ENCODE measurements at places on chromosomes 7 and 10.

DNA sequence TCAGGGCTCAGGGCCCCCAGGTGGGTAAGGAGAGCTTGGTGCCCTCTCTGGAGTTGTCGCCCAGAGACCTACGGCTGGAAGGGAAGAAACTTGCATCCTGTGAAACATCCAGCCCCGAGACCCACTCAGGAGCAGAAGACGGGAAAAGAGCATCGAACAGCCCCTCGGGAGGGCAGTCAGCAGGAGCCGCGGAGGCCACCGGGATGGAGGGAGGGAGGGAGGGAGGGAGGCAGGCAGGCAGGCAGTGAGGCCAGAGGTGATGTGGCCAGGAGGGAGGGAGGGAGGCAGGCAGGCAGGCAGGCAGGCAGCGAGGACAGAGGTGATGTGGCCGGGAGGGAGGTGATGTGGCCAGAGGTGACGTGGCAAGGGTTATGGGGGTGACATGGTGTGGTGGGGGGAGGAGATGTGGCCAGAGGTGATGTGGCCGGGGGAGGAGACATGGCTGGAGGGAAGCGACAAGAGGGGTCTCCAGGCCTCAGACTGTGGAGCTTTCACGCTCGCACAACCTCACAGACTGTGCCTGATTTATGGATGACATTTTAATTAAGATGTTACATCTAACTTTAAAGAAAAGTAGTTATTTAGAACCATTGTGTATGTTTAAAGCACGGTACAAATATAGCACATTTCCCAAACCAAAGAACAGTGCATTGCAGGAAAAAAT, 141.1 kb downstream of the DIP2C start:
- DNase-seq: no peak

DNA sequence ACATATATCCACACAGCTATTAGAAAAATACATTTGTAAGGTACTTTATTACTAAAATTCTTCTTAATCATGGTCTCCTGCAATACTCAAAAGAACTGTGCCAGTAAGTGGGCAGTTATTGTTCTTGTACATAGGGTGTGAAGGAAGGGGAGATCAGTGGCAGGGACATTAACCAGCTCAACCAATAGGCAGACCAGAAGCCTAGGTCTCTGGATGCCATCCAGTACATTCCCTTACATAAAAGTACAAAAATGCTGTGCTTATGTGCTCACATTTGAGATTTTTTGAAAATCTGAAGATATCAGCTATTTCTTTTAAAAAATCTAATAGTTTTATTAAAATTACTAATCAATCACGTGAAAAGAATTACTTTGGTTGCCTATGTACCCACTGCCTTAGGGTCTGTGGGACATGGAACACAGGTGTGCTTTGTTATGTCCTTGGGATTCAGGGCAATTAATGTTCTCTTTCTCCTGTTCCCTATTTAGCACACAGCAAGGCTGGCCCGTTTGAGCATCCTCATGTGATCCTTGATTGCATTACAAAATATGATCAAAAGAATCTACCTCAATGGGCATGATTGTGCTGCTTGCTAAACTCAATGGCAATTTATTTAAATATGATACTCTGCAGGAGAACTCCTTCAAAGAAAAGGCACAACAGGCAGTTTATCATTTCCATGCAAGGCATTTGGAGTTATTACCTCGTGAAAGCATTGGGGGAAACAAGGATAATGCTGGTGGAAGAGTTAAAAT, 22.7 kb downstream of the TWIST1 start:
- DNase-seq: no peak

GRCh38 chr7:95749044-95749443, 23.3 kb upstream of the DYNC1I1 start:
- no peak for DNase-seq

DNA sequence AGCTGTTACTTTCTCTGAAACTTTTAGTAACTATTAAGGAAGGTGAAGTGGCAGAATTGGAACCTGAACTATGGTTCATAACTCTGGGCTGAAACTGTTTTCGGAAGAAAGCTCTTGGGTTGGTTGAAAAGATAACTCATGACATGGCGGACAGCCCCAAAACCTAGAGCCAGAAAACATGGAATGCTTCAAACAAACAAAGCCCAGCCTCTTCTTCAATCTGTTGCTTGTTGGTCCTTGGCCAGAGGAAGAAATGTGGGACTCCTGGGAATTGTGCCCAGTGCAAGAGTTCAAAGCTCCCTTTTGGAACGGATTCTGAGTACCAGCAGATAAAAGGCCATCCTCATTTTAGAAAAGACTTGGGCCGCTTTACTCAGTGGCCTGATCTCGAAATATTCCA, 52.9 kb upstream of the CACNB2 start:
- no peak for DNase-seq

DNA sequence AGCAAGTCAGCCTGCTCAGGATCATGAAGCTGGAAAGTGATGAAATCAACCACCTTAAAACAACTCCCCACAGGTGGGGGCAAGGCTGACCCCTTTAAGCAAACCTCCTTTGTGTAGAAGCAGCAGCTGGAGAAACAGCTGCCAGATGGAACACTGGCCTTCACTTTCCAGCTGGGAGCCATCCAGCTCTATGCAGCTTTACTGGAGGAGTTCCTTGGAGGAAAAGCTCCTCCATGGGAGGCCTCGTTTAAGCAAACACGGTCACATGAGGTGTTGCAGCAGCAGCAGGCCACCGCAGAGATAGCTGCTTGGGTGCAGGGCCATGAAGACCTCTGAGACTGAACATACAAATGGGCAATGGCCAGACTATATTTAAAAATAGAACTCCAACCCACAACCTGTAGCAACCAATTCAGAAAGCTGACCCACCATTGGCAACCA, 13.0 kb upstream of the DLG5 start:
- no peak for DNase-seq

- no peak for DNase-seq
These were observed 804 bp downstream of the FRAT1 start for GRCh38 chr10:97319671-97320479.

GRCh38 chr10:61673360-61673759, 10.6 kb downstream of the CABCOCO1 start:
- no peak for DNase-seq

GRCh38 chr7:14258441-14258840, 269.0 kb upstream of the ETV1 start:
- DNase-seq: no peak

DNA sequence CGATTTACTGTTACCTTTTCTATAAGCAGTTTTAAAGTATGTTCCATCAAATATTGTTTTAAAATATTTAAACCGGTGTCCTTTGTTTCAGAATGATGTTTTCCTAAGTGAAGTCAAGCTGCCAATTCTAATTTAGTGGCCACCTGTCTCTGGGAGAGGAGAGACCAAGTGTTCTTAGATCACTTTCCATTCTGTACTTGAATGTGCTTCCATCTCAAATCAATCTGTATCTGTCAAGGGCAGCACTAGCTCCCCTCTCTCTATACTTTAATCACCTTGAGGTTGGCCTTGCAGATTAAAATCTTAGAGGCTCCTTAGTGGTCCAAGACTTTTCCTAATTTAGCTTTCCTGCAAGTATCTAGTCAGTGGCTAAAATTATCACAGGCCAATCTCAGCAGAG, 49.6 kb downstream of the LGI1 start:
- DNase-seq: no peak

- DNase-seq: no peak
These were observed 3.6 kb downstream of the MICU1 start for GRCh38 chr10:72622271-72622670.

DNA sequence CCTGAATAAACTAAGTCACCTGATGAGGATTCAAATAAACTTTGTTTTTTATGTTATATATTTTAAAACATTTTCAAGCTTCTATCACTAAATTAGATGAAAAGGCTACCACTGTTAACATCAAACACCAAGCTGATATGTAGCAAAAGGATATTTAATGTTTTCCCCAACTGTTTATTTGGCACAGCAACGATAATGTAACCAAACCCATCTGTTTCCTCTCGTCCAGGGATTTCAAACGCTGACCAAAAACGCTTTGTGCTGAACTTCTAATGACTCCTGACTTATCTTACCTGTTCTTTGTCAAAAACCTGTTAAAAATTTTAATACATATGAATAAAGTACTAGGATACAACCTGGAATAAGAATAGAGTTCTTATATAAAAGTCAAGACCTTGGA, 30.5 kb downstream of the DCLRE1A start:
- DNase-seq: no peak

DNA sequence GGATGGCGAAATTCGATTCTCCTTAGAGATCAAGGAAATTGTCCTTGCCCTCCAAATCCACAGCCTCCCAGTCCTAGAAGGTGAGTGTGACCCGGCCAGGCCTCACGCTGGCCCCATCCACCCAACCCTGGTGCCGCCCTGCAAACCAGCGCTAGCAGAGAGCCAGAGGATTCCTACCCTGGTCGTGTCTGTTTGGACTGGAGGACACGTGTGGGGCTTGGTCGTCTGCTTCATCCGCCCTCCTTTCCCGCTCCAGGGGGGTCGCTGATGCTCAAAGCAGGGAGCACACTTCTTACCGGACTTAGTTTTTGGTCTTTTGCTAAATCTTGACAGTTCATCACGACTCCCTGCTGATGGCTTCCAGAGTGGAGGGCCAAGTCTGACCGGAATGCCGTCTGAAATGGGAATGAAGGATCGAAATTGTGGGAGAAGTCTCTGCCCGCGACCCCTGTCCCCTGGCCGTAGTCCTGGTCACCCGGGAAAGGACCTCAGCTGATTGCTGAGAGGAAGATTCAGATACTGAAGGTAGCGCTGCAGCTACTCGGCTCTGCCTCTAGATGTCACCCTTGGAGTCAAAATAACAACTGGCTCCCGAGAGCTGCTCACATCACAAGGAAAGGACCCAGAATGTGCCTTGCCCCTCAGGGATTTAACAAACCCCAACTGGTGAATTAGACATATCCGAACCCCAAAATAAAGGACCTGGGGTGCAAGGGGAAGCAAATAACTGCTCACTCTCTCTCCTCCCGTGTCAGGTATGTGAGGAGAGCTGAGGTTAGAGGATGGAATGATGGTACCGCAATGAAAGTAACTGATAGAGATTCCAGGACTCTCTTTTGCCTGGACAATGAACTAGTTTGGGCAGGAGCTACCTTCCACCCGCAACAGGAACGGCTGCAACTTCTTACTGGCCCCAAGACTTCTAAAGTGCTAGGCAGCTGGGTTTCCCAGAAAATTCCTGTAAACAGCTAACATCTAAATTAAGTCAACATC, 23.5 kb upstream of the ORC5 start:
- DNase-seq: no peak

- DNase-seq: no peak
These were observed 175.9 kb downstream of the USP6NL start for GRCh38 chr10:11435581-11435981.

GRCh38 chr7:154975984-154976383, 26.9 kb downstream of the PAXIP1 start:
- DNase-seq: no peak

DNA sequence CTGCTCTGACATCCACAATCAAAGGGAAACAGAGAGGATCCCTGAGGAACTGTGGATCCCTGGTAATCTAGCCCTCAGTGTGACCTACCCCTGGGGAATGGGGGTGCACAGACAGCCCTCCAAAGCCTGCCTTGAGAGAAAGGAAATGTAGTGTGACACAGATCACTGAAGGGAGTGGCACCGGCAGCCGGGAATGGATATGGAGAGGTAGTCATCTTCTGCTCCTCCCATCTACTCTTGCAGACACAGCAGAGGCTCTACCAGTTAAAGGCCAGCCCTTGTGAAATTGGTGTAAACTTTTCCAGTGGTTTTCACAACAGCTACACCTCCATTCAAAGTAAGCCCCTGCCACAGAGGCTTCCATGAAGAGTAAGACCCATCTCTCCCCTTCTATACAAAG, 144.4 kb downstream of the PCDH15 start:
- DNase-seq: no peak

- DNase-seq: no peak
These were observed 1088.4 kb downstream of the KCNMA1 start for GRCh38 chr10:76549171-76549570.
